MCF 10A (cell line): ENCODE measurements at places on chromosomes 2 and 18. TPM values are rescaled to one million over a fixed set of nuclear protein-coding genes. Genes with fewer than 3 reads are reported as not detected.
A peak's percentile ranks its signal among the peaks of the same experiment; 100 is the strongest.

GRCh38 chr2:158779621-158780020 is 15.5 kb upstream of the DAPL1 start:
- H3K27me3 ChIP-seq, result no peaks in the 10 kb centered on the region
- no peak overlapping the region for H3K4me3 ChIP-seq
- H3K36me3 ChIP-seq, result no peaks in the 10 kb centered on the region
- H3K4me1 ChIP-seq, result peaks cover 15% of the 10 kb centered on the region

- no peak for DNase-seq
- H3K27ac ChIP-seq, result no peak overlapping the region
- no peaks in the 10 kb centered on the region for H3K27me3 ChIP-seq
- no peaks in the 10 kb centered on the region for H3K36me3 ChIP-seq
These were observed 12.3 kb upstream of the SMAD7 start for GRCh38 chr18:48962994-48963561.

DNA sequence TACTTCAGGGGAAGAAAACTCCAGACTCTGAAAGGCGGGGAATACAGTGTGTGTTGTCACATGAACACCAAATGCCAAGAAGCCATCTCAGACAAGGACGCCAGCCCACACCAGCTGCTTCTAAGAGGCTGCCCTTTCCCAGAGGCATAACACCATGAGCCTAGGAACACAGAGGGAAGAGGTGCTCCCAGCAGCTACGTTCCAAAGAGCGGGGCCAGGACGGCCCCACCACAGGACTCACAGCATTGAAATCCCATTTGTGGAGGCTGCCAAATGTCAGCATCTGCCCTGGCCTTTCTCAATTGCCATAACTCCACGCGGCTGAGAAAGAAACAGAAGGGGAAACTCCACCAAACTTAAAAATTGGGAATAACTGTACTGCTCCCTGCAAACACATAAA is 20.1 kb upstream of the ID2 start:
- no peak overlapping the region for H3K4me3 ChIP-seq
- H3K36me3 ChIP-seq, result no peaks in the 10 kb centered on the region
- peaks cover 6% of the 10 kb centered on the region for H3K4me1 ChIP-seq
- no peak for DNase-seq
- H3K27ac ChIP-seq, result no peak overlapping the region
- no peaks in the 10 kb centered on the region for H3K27me3 ChIP-seq

DNA sequence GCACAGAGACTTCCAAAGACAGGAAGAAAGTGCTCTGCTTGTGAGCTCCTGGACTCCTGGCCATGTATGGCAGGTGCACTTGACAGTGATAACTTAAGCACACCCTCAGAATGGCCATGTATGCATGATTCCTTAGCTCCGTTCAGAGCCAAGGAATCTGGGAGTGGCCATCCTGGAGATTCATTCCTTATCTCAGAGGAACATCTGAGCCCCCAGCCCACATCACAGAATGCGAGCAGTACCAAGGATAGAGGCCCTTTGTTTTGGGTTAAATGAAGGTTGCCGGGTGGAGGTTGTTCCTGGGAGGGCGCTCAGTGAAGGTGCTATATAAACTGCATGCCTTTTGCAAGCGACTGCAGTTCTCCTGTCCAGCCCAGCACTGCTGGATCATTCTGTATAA is 26.9 kb downstream of the DIPK1C start:
- no peak overlapping the region for H3K27ac ChIP-seq
- H3K4me3 ChIP-seq, result no peak overlapping the region
- no peaks in the 10 kb centered on the region for H3K27me3 ChIP-seq
- H3K36me3 ChIP-seq, result no peaks in the 10 kb centered on the region
- no peak for DNase-seq

GRCh38 chr18:72378016-72378415 is 166.1 kb downstream of the CBLN2 start:
- H3K36me3 ChIP-seq, result no peaks in the 10 kb centered on the region
- peaks cover 15% of the 10 kb centered on the region for H3K4me1 ChIP-seq
- H3K4me3 ChIP-seq, result no peak overlapping the region
- peak; percentile 15 for DNase-seq

DNA sequence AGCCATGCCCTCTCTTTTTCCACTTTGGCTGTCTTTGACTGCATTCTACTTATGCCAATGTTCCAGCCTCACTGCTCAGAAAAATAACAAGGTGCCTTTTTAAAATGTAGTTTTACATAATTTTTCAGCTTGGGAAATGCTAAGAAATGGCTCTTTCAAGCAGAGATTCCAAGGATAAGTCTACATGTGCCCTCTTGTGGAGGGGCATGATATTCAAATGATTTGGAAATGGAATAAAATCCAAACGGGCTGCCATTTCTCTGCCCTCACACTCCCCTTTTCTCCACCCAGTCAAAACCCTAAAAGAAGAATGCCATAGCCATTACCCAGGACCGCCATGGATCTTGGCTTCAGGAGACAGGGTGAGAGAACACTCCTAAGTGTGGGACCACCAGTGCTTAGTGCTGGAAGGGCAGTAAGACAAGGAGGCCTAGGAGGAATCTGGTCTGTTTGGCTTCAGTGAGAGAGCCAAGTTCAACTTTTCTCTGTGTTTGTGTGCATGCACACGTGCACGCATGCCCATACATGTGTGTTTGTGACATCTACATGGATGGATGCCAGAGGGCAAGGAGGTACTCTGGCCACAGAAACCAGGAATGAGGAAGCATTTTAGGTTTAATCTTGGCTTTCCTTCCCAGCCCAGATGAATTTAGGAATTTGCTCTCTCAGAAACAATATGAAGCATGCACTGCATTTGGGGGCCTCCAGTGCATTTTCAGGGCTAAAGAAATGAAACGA is 174.0 kb upstream of the SLC14A2 start:
- no peaks in the 10 kb centered on the region for H3K27me3 ChIP-seq
- peak overlapping the region; percentile 5 for H3K27ac ChIP-seq
- H3K4me1 ChIP-seq, result peaks cover 17% of the 10 kb centered on the region
- peak; percentile 47 for DNase-seq

DNA sequence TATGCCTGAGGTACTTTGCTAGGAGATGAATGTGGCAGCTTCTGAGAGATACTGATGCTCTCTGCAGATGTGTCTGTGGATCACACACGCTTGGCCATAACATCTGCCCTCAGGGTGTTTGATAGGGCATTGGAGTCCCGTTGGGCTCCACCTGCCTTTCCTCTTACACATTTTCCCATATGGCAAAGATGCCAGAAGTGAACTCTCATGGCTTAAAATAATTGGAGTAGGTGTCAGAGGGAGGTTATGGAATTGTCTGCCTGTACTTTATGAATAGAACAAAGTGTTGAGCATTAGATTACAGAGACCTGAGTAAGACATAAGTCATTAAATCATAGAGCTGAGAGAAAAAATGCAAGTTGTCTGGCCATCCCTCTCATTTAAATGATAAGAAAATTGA is 75.3 kb upstream of the PNPT1 start:
- H3K4me1 ChIP-seq, result peaks cover 30% of the 10 kb centered on the region
- H3K4me3 ChIP-seq, result no peak overlapping the region
- peak overlapping the region; percentile 72 for H3K27ac ChIP-seq

GRCh38 chr2:133247631-133248030 is 320.6 kb downstream of the NCKAP5 start:
- no peaks in the 10 kb centered on the region for H3K27me3 ChIP-seq
- no peak for DNase-seq
- no peaks in the 10 kb centered on the region for H3K4me1 ChIP-seq

DNA sequence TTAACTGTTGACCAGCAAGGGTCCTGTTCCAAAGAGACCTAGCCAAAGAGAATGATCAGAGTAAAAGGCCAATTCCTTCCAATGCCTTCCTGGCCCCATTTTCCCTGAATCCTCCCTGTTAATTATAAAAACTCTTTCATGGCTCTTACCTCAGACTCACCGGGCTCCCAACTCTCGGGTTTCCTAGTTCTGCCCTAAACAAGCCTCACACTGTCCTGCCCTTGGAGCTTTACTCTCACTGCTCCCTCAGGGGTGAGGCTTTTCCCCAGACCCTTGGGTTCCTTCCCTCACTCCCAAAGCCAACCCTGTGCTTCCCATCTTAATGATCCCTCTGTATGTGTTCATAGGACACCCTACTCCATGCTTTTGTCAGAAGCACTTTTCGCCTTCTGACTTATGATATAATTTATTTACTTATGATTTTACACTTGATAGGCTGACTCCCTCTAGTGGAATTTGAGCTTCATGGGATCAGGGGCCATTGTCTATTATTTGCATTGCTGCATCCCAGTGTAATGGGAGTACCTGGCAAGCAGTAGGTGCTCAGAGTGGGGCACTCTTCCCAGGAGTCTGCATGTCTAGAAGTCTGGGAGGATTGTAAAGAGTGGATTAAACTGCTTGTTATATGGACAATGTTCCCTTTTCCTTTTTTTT is 29.9 kb upstream of the ZNG1B start:
- no peak overlapping the region for H3K4me3 ChIP-seq
- no peak overlapping the region for H3K27ac ChIP-seq
- peak; percentile 48 for DNase-seq
- H3K27me3 ChIP-seq, result no peaks in the 10 kb centered on the region

DNA sequence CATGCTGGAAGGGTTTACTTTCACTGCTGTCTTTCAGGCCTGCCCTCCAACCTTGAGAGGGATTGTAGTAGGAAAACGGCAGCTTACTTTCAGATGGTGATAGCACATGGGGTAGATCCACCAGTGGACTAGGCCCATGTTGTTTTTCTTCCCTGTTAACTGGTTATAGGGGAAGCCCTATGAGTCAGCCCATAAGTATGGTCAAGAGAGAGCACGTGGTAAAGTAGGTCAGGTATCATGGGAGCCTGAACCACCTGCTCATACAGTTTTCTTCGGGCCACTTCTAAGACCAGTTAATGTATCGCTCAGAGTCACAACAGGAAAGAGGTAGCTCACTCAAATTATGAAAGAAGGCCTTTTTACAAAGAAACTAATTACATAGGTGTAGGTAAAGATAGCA is 33.0 kb downstream of the PDK1 start:
- H3K4me3 ChIP-seq, result no peak overlapping the region
- peaks cover 70% of the 10 kb centered on the region for H3K36me3 ChIP-seq
- DNase-seq, result peak; percentile 1
- no peaks in the 10 kb centered on the region for H3K27me3 ChIP-seq
- no peak overlapping the region for H3K27ac ChIP-seq
- no peaks in the 10 kb centered on the region for H3K4me1 ChIP-seq

- H3K27me3 ChIP-seq, result no peaks in the 10 kb centered on the region
- H3K4me3 ChIP-seq, result peak overlapping the region; percentile 24
- DNase-seq, result peak; percentile 62
- H3K4me1 ChIP-seq, result peaks cover 18% of the 10 kb centered on the region
- H3K27ac ChIP-seq, result peak overlapping the region; percentile 68
- H3K36me3 ChIP-seq, result peaks cover 5% of the 10 kb centered on the region
These were observed 8.6 kb upstream of the RND3 start for GRCh38 chr2:150495993-150496627.

DNA sequence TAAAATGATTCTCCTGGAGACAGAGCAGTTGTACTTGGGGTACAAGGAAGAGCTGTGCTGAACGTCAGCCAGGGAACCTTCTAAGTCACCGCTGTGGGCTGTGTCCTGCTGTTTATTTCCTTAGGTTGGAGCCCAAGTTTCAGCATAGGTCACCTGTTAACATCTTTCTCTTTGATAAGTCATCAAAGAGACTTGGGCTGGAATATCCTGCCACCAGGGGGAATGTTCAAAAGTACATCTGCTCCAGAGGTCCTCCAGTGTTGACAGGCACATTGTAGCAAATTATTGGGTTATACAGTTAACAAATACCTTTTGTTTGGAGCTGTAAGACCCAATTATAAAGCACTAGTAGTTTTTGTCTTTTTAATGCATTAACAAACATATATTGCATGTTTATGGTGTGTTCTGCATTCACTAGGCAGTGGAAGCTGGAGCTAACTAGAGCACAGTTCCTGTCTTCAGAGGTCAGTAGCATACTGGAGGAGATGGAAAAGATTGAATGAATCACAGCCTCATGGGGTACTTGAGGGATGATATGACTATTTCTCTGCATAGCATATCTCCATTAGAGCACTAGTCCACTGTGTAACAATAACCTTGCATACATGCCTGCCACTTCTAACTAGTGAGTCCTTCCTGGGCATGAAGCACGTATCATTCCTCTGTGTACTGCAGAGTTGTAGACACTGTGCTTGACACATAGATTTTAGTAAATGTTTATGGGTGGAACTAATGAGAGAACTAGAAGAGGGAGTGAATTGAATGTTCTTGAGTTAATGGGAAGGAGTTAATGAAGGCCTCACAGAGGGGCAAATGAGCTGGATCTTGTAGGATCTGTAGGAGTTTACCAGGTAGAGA is 182.1 kb downstream of the AGAP1 start:
- peak; percentile 15 for DNase-seq
- no peaks in the 10 kb centered on the region for H3K27me3 ChIP-seq
- H3K27ac ChIP-seq, result peak overlapping the region; percentile 65
- H3K36me3 ChIP-seq, result no peaks in the 10 kb centered on the region
- H3K4me3 ChIP-seq, result peak overlapping the region; percentile 34

GRCh38 chr2:28616396-28616999 is 120.6 kb downstream of the PLB1 start:
- H3K36me3 ChIP-seq, result no peaks in the 10 kb centered on the region
- H3K4me1 ChIP-seq, result peaks cover 23% of the 10 kb centered on the region
- H3K27me3 ChIP-seq, result no peaks in the 10 kb centered on the region
- no peak for DNase-seq
- H3K27ac ChIP-seq, result no peak overlapping the region
- H3K4me3 ChIP-seq, result no peak overlapping the region

DNA sequence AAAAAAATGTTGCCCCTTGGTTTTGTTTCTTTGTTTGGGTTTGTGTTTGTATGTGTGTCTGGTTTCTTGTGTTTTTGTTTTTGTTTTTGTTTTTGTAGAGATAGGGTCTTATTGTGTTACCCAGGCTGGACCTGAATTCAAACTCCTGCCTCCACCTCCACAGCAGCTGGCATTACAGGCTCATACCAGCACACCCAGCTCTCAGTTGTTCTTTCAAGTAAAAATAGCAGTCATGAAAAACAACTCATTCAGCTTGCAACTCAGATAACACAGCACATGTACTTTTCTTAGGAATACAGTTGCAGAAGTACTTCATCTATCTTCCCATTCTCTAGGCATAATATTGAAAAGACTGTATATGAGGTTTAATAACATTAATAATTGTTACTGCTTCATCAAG is 37.0 kb downstream of the ZC3H8 start:
- H3K4me1 ChIP-seq, result no peaks in the 10 kb centered on the region
- H3K27me3 ChIP-seq, result no peaks in the 10 kb centered on the region
- no peak overlapping the region for H3K4me3 ChIP-seq
- H3K27ac ChIP-seq, result no peak overlapping the region
- DNase-seq, result no peak

- DNase-seq, result no peak
- H3K4me3 ChIP-seq, result no peak overlapping the region
- no peaks in the 10 kb centered on the region for H3K36me3 ChIP-seq
- H3K27me3 ChIP-seq, result peaks cover 56% of the 10 kb centered on the region
- H3K4me1 ChIP-seq, result no peaks in the 10 kb centered on the region
These were observed 1477.6 kb upstream of the NXPH2 start for GRCh38 chr2:140257692-140258300.

GRCh38 chr2:187574969-187575750 is 20.9 kb upstream of the TFPI start:
- H3K4me3 ChIP-seq, result no peak overlapping the region
- H3K27me3 ChIP-seq, result no peaks in the 10 kb centered on the region
- H3K4me1 ChIP-seq, result peaks cover 9% of the 10 kb centered on the region
- DNase-seq, result peak; percentile 11
- peaks cover 6% of the 10 kb centered on the region for H3K36me3 ChIP-seq

EFR3B gene
- 0.09 and 0.10 TPM in 2 replicates for total RNA-seq

RPL37A gene
- total RNA-seq, result 4,349 and 4,745 TPM in 2 replicates

DNER gene
- 49.2 and 62.6 TPM in 2 replicates for total RNA-seq

RESP18 gene
- not detected in 2 replicates for total RNA-seq

DYSF gene
- total RNA-seq, result 2.0 and 2.1 TPM in 2 replicates
